Sigmoid colon (tissue), 7 donors: ENCODE measurements at places on chromosomes 12 and 14. TPM values are rescaled to one million over a fixed set of nuclear protein-coding genes. Genes with fewer than 3 reads are reported as not detected.

DNA sequence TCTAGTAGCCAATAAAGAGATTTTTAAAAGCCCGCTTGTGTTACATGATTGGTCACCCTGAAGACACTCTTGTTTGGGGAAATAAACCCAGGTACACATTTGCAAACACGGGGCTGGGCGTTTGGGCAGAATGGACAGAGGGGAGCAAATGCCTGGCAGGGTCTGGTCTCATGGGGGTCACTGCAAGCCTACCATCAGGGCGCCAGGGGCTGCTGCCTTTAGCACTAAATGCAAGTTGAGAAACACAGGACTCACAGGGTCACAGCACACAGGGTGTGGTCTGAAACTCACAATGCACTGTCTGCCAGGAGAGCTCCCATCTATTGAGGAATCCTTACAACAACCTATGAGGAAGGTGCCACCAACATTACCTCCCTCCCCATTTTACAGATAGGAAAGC, 62.6 kb downstream of the CHGA start:
- no peak overlapping the region for H3K4me3 ChIP-seq
- DNase-seq: no peak
- H3K27me3 ChIP-seq: no peaks in the 10 kb centered on the region
- H3K4me1 ChIP-seq: peaks cover 41% of the 10 kb centered on the region
- no peaks in the 10 kb centered on the region for H3K36me3 ChIP-seq
- peak overlapping the region; percentile 78 for H3K27ac ChIP-seq

- no peak overlapping the region for H3K27ac ChIP-seq
- peaks cover 8% of the 10 kb centered on the region for H3K4me1 ChIP-seq
- H3K4me3 ChIP-seq: no peak overlapping the region
- no peak for DNase-seq
- no peaks in the 10 kb centered on the region for H3K27me3 ChIP-seq
Measured at GRCh38 chr14:71713451-71713850, 218.8 kb upstream of the RGS6 start.

GRCh38 chr14:50619569-50620141, 48.5 kb downstream of the SAV1 start:
- H3K36me3 ChIP-seq: peaks cover 19% of the 10 kb centered on the region
- H3K4me3 ChIP-seq: no peak overlapping the region
- no peaks in the 10 kb centered on the region for H3K4me1 ChIP-seq
- no peak for DNase-seq

- no peaks in the 10 kb centered on the region for H3K4me1 ChIP-seq
- no peaks in the 10 kb centered on the region for H3K27me3 ChIP-seq
- H3K36me3 ChIP-seq: no peaks in the 10 kb centered on the region
- H3K4me3 ChIP-seq: no peak overlapping the region
Measured at GRCh38 chr12:68894276-68894855, 38.6 kb downstream of the CPM start.

- no peaks in the 10 kb centered on the region for H3K4me1 ChIP-seq
- DNase-seq: peak; percentile 71
- no peaks in the 10 kb centered on the region for H3K36me3 ChIP-seq
- no peak overlapping the region for H3K4me3 ChIP-seq
- H3K27ac ChIP-seq: no peak overlapping the region
Measured at GRCh38 chr12:69070319-69071090, 137.5 kb upstream of the CPM start.

Gene C12orf50
- polyA plus RNA-seq: not detected

Gene TSFM
- 36.0 TPM for polyA plus RNA-seq

DNA sequence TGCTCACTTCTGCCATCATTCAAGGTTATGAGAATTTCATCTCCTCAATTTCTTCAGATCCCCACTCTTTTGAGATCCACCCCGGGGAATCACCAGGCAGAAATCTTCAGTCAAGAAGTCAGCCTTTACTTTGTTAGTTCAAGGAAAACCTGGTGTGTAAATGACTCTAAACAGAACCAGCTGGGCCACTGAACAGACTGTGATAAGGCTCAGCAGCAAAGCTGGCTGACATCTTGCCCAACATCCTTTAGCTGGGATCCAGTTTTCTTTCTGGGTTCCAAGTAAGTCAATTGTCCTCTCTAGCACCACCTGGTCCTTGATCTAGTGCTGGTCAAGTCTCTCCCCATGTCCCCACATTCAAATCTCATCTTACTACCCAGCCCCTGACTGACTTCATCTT, 11.6 kb downstream of the CLMN start:
- no peaks in the 10 kb centered on the region for H3K27me3 ChIP-seq
- no peaks in the 10 kb centered on the region for H3K4me1 ChIP-seq
- no peak overlapping the region for H3K27ac ChIP-seq
- H3K36me3 ChIP-seq: no peaks in the 10 kb centered on the region

Gene ENDOU
- polyA plus RNA-seq: 0.25 TPM

DNA sequence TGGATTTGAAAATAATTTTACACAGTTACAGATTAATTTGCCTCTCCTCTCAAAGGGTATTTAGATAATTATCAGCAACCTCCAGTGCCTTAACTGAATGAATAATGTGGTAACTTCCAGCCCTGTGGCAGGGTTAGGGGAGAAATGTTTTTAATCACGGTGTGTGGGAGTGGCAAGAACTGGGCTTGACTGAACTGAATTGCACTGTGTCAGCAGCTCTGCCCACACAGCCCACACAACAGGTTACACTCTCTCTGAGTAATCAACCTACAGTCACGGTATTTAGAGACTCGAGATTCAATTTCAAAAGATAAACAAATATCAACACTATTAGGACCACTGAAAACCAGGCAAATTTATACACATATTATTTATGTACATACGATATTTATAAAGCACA, 198.5 kb downstream of the KCNC2 start:
- H3K4me3 ChIP-seq: no peak overlapping the region
- H3K27me3 ChIP-seq: no peaks in the 10 kb centered on the region
- no peak overlapping the region for H3K27ac ChIP-seq
- H3K36me3 ChIP-seq: no peaks in the 10 kb centered on the region

- no peaks in the 10 kb centered on the region for H3K27me3 ChIP-seq
- H3K36me3 ChIP-seq: no peaks in the 10 kb centered on the region
- no peak for DNase-seq
- no peak overlapping the region for H3K4me3 ChIP-seq
Measured at GRCh38 chr12:94545935-94546771, 86.5 kb upstream of the CEP83 start.

GRCh38 chr12:39595928-39596327, 23.7 kb downstream of the ABCD2 start:
- H3K4me3 ChIP-seq: no peak overlapping the region
- no peaks in the 10 kb centered on the region for H3K27me3 ChIP-seq
- no peak overlapping the region for H3K27ac ChIP-seq

Gene CRIP1
- polyA plus RNA-seq: 199 TPM

Gene LRCOL1
- polyA plus RNA-seq: not detected

Gene EGLN3
- 69.1 TPM for polyA plus RNA-seq

- H3K27me3 ChIP-seq: no peaks in the 10 kb centered on the region
- no peak for DNase-seq
Measured at GRCh38 chr12:113142886-113143332, 6.6 kb upstream of the CFAP73 start.

DNA sequence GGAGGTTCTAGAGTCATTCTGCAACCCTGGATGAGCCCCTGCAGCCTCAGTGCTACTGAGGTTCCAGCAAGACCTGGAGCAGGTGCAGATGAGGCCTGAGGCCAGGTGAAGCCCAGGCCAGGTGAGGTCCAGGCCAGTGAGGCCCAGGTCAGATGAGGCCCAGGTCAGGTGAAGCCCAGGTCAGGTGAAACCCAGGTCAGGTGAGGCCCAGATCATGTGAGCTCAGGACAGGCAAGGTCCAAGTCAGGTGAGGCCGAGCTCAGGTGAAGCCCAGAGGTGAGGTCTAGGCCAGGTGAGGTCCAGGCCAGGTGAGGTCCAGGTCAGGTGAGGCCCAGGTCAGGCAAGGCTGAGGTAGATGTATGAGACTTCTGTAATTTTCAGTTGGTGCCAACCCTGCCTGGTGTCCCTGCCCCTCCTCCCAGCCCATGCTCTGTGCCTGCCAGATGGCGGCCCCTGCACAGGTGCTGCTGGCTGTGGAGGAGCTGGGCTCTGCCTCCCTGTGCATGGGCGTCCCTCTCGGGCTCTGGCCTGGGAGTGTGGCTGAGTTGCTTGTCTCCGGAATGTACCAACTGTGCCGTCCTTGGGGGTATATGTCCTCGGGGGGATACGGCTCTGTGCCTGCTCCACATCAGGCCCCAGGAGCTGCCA, 388.5 kb downstream of the TMEM121 start:
- no peaks in the 10 kb centered on the region for H3K27me3 ChIP-seq
- no peak overlapping the region for H3K27ac ChIP-seq
- no peak for DNase-seq
- no peaks in the 10 kb centered on the region for H3K4me1 ChIP-seq

DNA sequence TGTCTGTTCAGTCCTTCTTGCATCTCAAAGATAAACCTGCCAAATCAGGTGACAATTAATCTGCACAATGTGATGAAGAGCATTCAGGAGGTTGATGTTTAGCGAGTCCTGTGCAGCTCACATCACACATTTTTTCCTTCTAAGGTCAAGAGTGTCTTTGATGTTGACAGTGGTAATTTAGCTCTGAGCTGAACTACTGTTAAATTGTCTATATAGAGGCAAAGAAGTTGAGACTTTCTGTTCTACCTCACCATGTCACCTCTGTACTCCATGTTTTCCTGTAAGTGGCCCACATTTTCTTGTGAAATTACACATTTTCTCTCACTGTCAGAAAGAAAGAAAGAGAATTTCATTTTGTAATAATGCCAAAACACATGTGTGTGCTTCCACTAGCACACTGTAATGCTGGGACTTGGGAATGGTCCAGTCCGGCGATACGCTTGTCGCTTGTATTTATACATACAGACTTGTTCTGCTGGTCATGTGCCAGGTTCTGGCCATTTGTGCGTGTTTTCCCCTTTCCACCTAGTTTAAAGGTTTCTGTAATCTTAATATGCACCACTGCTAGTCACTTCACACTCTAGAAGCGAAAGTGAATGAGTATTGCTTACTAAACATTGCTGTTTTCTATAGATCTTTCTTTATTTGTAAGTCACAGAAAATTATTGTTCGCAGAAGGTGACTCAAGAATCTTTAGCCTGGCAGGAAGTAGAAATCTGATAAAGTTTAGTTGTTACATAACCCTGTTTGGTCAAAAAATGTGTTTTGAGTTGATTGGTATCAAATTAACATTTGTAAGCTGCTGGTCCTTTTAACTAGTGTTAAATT, 328.9 kb downstream of the TMTC2 start:
- DNase-seq: peak; percentile 73
- H3K27ac ChIP-seq: peak overlapping the region; percentile 88
- no peaks in the 10 kb centered on the region for H3K27me3 ChIP-seq

Gene OR4N2
- polyA plus RNA-seq: not detected

DNA sequence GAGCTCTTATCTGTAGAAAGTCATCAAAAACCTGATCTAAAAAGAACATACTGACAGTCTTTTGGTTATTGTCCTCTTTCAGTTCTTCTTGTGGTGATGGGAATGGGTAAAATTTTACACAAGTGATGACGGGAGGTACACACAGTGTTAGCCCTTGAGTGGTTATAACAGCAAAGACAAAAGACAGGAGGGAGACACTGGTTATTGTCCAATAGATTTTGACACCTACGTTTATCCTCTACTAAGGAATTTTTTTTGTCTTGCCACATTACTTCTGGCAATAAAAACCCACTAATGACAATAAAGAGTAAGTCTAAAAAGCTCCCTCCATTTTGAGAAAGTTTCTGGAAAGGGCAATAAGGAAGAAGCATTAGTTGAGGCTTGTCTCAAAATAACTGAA, 47.7 kb upstream of the CMAS start:
- H3K27ac ChIP-seq: no peak overlapping the region
- no peaks in the 10 kb centered on the region for H3K4me1 ChIP-seq
- H3K27me3 ChIP-seq: no peaks in the 10 kb centered on the region
- H3K36me3 ChIP-seq: no peaks in the 10 kb centered on the region
- H3K4me3 ChIP-seq: no peak overlapping the region
- no peak for DNase-seq

Gene KRT73
- not detected for polyA plus RNA-seq

GRCh38 chr12:75655315-75655806, 144.0 kb upstream of the KRR1 start:
- no peaks in the 10 kb centered on the region for H3K4me1 ChIP-seq
- H3K36me3 ChIP-seq: no peaks in the 10 kb centered on the region
- H3K27ac ChIP-seq: no peak overlapping the region
- H3K4me3 ChIP-seq: no peak overlapping the region
- no peak for DNase-seq

GRCh38 chr12:64666054-64666914, 56.0 kb downstream of the RASSF3 start:
- H3K27ac ChIP-seq: peak overlapping the region; percentile 81
- no peak overlapping the region for H3K4me3 ChIP-seq
- no peak for DNase-seq

GRCh38 chr12:111823891-111824290, 18.1 kb upstream of the MAPKAPK5 start:
- peaks cover 21% of the 10 kb centered on the region for H3K4me1 ChIP-seq
- DNase-seq: no peak
- H3K4me3 ChIP-seq: no peak overlapping the region
- no peaks in the 10 kb centered on the region for H3K36me3 ChIP-seq
- no peaks in the 10 kb centered on the region for H3K27me3 ChIP-seq

DNA sequence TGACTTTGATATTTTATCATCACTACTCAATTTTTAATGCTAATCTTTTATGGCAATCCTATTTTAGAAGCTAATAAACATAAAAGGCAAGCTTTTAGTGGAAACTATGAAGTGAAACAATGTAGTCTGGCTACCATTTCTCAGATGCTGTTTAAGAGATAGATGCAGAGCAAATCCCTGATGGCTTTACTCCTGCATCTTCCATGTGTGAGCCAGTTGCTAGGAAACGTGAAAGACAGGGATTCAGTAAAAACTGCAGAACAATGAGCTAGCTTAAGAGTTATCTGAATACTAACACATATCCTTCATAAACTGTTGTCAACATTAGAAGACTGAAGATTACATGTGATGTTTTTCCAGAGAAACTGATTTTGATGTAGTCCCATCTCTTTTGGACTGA, 112.6 kb downstream of the SLC2A13 start:
- no peaks in the 10 kb centered on the region for H3K27me3 ChIP-seq
- no peak for DNase-seq
- peaks cover 7% of the 10 kb centered on the region for H3K4me1 ChIP-seq
- no peak overlapping the region for H3K4me3 ChIP-seq

Gene KRT6A
- 0.19 TPM for polyA plus RNA-seq

- DNase-seq: no peak
- H3K27ac ChIP-seq: no peak overlapping the region
- no peaks in the 10 kb centered on the region for H3K36me3 ChIP-seq
- H3K4me1 ChIP-seq: no peaks in the 10 kb centered on the region
- no peak overlapping the region for H3K4me3 ChIP-seq
Measured at GRCh38 chr12:5830111-5830510, 114.9 kb downstream of the ANO2 start.

DNA sequence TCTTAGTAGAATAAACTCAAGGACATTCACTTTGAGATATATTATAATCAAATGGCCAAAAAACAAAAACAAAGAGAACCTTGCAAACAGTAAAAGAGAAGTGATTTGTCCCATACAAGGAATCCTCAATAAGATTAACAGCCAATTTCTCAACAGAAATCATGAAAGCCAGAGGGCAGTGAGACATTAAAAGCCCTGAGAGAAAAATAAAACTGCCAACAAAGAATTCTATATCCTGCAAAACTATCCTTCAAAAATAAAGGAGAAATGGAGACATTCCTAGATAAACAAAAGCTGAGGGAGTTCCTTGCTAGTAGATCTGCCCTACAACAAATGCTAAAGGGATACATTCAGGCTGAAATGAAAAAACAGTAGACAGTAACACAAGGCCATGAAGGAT, 78.1 kb downstream of the CMKLR1 start:
- no peak for DNase-seq
- no peak overlapping the region for H3K27ac ChIP-seq
- no peaks in the 10 kb centered on the region for H3K27me3 ChIP-seq
- no peaks in the 10 kb centered on the region for H3K4me1 ChIP-seq
- no peak overlapping the region for H3K4me3 ChIP-seq

GRCh38 chr12:9687228-9687627, 17.7 kb downstream of the CLEC2D start:
- H3K27me3 ChIP-seq: no peaks in the 10 kb centered on the region
- no peak overlapping the region for H3K27ac ChIP-seq
- no peak for DNase-seq
